Stimulated activated memory B cell treated with anti-CD40 and anti-IgM and Interleukin-4, amounts not matched to agents 10 μg/mL and 1 μg/mL and 100 μg/mL, for 72 hours (primary cell): ENCODE measurements at places on chromosomes 2 and 18.

- no peak for ATAC-seq
Observed at GRCh38 chr2:58620896-58621295, 379.8 kb upstream of the FANCL start.

GRCh38 chr18:59050661-59051057 lies 89.0 kb upstream of the SEC11C start:
- ATAC-seq: peak; percentile 43

GRCh38 chr2:55899881-55900280 lies 23.7 kb downstream of the EFEMP1 start:
- ATAC-seq: no peak

DNA sequence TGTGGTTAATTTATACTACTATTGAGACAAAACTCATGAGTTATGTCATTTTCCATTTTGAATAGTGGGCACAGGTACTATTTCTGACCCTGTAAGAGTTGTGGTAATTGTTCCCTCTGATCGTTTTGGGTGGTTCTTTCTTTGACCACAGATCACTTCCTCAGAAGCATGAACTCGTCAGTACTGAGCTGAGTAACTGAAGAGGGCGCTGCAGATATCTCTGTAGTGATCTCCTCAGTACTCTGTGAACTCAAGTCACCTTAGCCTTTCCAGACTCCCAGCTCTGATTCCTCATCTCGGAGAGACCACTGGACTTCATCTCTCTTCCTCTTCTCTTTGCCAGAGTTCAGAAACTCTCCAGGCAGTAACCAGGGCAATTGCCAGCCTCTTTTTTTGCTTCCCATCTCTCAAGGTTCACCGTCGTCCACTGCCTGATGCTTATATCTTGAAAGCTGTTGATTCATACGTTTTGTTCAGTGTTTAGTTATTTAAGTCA lies 9.4 kb upstream of the IL1RL1 start:
- ATAC-seq: peak; percentile 95

DNA sequence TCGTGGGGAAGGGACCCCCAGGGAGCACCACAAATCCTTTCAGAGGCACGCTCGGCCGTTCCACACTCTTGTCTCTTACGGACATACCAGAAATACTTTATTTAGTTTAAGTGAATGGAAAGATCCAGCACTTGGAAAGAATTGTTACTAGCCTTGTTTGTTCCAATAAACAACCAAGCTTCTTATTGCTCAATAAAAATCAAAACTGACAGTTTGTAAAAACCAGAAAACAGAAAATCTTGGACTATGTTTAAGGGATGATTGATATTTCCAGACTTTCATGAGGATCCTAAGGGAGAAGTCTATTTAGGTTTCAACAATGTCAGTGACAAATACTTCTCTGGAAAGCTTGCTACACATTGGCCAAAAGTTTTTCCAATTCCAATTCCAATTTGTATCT lies 31.6 kb upstream of the CCBE1 start:
- no peak for ATAC-seq

- no peak for ATAC-seq
Observed at GRCh38 chr2:3641841-3642421, 16.1 kb upstream of the ALLC start.

DNA sequence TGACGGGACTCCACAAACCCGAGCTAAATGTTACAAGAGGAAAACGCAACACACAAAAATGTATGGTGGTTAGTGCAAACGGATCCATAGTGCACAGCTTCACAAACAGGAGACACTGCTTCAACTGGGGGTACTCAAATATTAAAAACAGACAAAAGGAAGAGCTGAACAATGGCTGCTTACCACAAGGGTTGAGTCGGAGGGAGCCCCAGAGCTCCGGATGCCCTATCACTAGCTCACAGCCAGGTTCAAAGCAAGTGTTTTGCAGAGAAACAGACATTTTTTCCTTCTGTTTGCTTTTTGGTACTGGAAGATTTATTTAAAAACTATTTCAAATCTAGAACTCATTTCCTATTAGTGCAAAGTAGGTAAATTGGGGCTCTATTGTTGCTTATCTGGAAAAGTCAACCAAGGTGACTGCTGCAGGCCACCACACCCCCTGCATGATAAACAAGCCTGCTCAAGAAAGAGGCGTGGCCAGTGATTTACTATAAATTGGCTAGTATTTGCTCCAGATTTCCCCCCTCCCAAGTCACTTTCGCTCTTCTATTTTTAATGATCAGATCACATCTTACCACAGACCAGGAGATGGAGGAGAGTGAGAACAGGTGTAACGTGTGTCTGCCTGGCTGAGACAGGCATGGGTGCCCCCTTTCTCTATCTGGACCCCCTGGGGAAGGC lies 46.5 kb downstream of the ZAP70 start:
- no peak for ATAC-seq
